ENCODE measurements at places on chromosomes 5 and 9.
A peak's percentile ranks its signal among the peaks of the same experiment; 100 is the strongest.

DNA sequence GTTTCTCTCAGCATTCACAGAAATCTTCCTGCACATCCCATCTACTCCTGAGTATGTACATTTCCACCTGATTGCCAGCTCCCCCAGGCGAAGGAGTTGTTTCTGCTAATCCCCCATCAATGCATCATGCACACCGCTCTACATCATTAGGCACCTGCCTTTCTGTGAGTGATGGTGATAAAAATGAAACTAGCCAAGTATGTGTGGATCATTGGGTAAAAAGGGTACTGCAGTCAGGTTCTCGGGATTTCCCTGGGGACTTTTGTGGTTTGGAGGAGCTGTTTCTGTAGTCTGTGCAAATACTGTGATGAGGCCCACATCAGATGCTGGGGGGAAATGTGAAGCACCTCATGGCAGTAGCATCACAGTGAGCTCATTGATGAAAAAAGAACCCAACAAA, 30.4 kb downstream of the CAMK4 start:
- DNase-seq = no peak

GRCh38 chr9:69122082-69122548, 52.0 kb upstream of the TJP2 start:
- DNase-seq = no peak

GRCh38 chr9:15572200-15572770, 19.4 kb downstream of the CCDC171 start:
- no peak for DNase-seq

DNA sequence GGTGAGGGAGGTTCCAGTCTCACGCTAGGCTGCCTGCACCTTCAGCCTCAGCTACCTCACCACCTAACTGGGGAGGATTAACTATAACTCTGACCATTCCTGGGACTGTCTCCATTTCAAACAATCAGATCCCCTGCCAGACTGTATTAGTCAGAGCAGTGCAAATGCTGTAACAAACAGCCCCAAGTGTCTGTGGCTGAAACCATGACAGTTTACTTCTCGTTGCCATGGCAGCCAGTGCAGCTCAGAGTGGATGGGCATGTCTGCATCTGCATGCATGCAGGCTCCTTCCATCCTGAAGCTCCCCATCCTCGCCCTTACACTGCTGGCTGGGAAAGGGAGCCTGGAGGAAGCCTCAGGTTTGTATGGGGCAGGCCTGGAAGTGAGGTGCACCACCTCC, 86.7 kb downstream of the KCNIP1 start:
- DNase-seq = no peak

GRCh38 chr5:180736536-180736935, 3.3 kb downstream of the OR2Y1 start:
- DNase-seq = no peak

GRCh38 chr5:143495110-143495509, 91.6 kb upstream of the NR3C1 start:
- no peak for DNase-seq

- DNase-seq = no peak
These were observed 9.7 kb downstream of the NR2F1-AS1 start for GRCh38 chr5:93571114-93571949.

DNA sequence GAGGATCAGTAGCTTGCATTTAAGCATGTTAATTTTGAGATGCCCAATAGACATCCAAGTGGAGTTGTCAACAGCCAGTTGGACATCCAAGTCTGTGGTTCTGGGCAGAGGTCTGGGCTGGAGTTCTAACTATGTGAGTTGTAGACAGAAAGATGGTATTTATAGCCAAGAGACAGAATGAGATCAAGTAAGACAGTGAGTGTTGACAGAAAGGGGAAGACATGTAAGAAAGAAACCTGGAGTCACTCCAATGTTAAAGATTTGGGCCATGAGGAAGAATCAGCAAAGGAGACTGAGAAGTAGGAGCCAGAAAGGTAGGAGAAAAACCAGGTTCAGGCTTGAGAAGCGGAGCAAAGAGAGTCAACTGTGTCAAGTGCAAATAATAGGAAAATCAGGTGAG, 95.5 kb upstream of the PUM3 start:
- no peak for DNase-seq

DNA sequence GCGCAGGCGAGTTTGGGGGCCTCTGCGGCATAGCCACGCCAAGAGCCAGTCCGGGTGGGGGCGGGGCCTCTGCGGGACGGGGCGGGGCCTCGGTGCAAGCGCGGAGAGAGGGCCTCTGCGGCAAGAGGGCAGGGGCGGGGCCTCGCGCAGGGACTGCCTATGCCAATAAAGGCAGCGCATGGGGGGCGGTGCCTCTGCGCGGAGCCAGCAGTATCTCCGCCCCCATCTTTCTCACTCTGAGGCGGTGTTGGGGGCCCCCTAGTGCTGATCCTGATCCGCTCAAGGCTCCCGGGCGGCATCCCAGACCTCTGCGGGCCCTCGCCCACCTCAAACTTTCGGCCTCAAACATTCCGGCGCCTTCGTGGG, 9.2 kb upstream of the GPRIN1 start:
- DNase-seq = peak; percentile 33

GRCh38 chr5:111735583-111736270, 21.3 kb downstream of the NREP start:
- no peak for DNase-seq

DNA sequence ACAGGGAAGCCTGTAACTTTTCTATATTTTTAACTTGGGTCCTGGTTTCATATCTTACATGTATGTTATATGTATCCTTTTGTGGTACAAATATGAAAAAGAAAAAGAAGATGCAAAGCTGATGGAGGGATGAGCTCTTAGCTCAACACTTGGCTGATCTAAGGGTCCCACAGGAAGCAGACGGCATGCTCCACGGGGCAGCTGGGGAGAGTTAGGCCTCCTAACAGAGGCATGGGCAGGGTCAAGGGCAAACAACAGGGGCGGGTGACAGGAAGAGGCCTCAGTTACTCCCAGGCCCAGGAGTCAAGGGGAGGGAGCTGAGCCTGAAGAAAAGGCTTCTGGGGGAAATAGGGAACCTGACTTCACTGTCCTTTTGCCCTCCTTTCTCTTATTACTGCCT, 287.2 kb downstream of the ZSWIM6 start:
- no peak for DNase-seq

DNA sequence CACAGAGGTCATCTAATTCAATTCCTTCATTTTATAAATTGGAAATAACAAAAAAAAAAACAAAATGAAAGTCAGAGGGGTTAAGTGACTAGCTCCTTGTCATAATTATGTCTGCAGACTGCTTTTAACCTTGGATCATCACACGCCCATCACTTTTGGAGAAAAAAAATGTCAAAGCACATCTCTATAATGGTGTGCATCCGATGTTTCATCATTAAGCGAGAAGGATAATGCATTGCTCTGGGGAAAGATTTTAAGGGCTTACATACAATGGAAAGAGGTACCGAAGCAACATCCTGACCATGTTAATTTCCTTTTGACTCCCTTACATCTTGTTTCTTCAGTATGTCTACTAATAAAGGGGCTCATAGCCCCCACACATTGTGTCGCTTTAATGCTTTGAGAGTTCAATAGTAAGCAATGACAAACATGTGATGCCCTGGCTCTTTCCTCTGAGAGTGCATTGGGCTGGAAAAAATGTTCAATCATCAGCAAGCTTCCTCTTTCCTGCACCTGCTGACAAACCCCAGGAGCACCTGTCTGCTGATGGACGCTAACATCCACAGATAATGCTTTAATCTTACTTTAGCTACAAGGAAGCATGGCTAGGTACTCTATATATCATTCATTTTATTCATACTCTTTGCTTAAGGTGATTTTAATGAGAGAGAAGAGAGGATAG, 242.2 kb downstream of the SMARCA2 start:
- DNase-seq = no peak

DNA sequence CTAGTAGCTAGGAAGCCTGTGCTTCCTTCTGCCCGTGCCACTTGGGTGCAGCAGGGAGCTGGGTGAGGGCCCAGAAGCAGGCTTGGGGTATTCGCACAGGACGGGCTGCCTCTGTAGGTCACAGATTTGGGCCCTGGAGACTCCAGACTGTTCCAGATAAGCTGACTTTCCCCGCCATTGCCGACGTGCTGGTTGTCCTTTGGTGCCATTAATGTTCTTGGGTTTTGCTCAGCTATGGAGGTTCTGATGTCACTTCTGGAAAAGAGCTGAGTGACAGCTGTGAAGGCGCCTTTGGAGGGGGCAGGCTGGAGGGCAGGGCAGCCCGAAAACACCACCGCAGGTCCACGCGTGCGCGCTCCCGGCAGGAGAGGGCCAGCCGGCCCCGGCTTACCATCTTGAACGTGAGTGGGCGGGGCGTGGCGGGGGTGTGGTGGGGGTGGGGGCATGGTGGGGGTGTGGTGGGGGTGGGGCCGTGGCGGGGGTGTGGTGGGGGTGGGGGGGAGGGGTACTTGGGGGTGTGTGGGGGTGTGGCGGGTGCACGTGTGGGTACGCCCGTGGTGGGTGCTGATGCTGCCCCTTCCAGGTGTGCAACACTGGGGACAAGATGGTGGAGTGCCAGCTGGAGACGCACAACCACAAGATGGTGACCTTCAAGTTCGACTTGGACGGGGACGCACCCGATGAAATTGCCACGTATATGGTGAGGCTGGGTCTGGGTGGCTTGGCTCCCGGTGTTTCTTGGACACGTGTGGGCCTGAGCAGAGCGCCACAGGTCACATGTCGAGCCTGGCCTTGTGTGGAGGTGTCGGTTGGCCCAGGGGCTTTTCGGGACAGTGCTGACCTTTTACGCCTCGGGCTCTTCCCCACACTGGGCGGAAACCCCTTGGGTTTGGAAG, 79.6 kb downstream of the WNK2 start:
- no peak for DNase-seq

DNA sequence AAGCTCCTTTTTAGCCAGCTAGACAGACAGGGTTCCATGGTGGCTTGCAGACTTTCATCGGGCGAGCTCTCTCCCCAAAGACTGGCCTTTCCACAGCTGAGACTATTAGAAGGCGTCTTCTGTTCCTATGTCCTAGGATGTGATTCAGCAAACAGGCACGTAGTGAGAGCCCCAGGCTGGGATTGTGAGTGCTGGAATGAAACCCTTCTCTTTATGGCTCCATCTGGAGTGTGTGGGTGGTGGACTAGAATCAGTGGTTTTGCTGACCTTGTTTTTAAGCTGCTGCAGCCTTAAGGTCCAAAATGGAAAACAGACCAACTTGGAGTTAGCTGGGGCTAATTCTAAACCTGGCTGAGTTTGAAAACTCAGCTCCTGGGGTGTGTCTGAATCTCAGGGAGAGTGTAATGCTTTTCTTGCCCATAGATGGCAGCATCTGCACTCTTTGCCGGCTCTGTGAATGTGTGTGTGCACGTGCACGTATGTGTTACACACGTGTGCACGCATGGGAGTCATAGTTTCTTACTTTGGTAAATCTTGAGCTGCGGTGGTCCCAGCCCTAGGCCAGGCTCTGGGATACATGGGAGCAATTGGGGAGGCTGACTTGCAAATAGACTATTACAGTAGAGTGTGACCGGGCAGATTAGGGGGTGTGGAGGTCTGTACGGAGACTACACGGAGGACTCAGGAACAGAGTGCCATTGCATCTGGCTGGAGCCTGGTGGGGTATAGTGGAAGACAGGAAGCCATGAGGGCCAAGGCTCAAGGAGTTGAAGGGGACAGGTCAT, 10.7 kb downstream of the GSN start:
- no peak for DNase-seq

DNA sequence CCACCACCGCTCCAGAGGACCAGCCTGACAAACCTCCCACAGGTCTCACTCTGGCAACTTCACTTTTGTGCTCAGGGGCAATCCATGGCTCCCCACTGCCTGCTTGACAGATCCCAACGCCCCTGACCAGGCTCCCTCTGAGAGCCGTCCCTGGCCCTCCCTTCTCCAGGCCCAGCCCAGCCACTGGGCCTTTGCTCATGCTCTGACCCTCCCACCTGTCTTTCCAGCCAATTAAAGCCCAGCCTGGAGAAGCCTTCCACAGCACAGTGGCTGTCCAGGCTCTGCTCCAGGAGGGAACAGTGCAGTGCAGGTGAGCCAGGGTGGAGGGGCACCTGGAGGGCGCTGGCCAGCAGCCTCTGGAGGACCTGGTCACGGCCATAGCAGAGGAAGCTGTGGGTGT, 3.3 kb downstream of the ENTPD2 start:
- no peak for DNase-seq

DNA sequence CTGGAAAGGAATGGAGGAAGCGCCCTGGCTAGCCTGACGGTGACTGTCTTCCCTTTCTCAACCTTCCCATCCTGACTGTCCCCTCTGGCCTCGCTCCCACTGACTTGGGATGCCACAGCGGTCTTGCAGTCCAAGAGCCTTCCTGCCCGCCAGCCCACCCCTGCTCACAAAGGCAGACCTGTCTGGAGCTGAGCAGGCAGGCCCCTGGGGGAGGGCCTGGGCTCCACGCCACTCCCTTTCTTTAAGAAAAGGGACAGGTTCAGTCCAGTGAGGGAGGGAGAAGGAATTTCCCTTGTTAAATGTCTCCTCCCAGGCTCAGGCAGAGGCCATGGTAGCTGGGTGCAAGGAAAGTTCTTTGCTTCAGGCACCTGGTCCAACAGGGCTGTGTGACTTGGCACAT, 18.1 kb downstream of the FGF1 start:
- DNase-seq = no peak

DNA sequence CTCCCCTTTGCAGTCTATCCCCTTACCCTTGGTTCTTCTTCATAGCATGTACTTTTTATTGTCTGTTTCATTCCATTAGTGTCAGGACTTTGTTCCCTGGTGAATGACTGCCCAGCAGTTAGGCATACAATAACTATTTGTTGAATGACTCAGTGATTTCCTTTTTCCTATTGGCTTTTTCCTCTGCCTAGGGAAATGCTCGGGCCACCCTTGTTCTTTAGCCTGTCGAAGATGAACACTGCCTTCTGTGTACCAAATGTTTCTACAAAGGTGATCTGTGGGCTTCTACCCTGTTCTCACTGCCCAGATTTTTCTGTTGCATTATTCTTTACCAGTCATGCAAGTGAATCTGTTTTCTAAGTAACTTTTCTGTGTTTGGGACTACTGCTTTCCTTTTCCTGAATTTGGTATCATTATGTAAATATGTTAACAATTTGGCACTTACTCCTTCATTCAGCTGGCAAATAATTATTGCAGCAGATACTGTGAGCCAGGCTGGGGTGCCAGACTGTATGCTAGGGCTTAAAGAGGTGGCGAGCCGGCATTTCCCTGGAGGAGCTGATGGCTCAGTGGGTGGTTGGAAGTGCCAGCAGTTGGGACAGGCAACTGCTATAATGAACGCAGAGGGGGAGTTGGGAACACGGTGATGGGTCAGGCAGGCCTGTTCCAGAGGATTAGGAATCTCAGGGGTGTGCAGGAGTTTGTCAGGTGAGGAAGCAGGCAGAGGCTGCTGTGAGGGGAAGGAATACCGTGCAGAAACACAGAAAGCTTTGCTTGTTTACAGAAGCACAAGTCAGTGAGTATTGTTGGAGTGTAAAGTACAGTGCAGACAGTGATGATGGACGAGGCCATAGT, 30.6 kb downstream of the KDM4C start:
- DNase-seq = no peak

GRCh38 chr9:2809692-2810419, 34.0 kb downstream of the PUM3 start:
- DNase-seq = no peak

- no peak for DNase-seq
These were observed 213.9 kb downstream of the TMEM167A start for GRCh38 chr5:82863266-82863665.

DNA sequence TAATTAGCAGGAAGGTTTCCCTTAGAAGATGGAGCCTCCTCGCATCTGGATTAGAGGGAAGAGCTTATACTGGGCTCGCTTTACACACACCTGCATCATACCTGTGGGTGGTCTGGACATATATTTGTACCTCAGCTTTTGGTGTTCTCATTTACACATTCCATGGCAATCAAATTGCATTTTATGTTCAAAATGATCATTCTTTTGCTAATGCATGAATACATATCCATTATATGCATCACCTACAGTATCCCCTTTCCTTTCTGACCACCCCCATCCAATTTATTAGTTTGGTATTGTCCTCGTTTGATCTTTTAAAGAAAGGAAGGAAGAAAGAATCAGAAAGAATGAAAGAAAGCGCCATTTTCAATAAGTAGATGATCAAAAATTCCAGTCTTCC, 251.5 kb downstream of the SLF1 start:
- no peak for DNase-seq
